ENCODE measurements at places on chromosomes 3 and 15. TPM values are rescaled to one million over a fixed set of nuclear protein-coding genes. Genes with fewer than 3 reads are reported as not detected.

MUSTN1 gene
- total RNA-seq: 0.65 TPM

GRCh38 chr3:155308831-155309230 lies 15.3 kb upstream of the STRIT1 start:
- peak; percentile 35 for DNase-seq

- no peak for DNase-seq
These were observed 93.8 kb upstream of the IGF1R start for GRCh38 chr15:98554272-98555172.

GRCh38 chr15:32981536-32981935 lies 213.0 kb downstream of the FMN1 start:
- DNase-seq: peak; percentile 46

- no peak for DNase-seq
These were observed 129.7 kb downstream of the NR2E3 start for GRCh38 chr15:71939981-71940588.

DNA sequence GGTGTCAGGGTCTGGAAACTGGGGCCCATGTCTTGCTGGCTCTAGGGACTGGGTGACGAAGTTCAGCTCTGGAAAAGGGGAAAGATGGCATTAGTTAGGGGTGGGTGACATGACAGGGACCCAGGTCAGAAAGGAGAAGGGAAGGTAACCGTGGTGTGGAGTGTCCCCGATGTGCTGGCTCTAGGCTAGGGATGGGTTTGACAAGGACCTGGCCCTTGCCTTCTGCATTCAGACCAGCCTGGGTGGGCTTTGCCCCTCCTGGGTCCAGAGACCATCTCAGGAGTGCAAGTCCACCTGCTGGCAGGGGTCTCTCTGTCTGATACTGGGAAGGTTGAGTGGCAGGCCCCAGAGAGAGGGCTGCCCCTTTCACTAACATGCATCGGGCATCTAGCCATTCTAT lies 28.7 kb upstream of the ATP2B2 start:
- DNase-seq: no peak

DNA sequence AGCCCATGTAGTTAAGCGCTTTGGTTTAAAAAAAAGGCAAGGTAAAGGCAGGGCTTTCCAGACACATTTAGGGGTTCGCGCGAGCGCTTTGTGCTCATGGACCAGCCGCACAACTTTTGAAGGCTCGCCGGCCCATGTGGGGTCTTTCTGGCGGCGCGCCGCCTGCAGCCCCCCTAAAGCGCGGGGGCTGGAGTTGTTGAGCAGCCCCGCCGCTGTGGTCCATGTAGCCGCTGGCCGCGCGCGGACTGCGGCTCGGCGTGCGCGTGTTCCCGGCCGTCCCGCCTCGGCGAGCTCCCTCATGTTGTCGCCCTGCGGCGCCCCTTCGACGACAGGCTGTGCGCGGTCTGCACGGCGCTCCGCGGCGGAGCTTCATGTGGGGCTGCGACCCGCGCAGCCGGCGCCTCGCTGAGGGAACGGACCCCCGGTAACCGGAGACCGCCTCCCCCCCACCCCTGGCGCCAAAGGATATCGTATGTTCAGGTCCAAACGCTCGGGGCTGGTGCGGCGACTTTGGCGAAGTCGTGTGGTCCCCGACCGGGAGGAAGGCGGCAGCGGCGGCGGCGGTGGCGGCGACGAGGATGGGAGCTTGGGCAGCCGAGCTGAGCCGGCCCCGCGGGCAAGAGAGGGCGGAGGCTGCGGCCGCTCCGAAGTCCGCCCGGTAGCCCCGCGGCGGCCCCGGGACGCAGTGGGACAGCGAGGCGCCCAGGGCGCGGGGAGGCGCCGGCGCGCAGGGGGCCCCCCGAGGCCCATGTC lies 927 bp downstream of the SMAD6 start:
- no peak for DNase-seq

DNA sequence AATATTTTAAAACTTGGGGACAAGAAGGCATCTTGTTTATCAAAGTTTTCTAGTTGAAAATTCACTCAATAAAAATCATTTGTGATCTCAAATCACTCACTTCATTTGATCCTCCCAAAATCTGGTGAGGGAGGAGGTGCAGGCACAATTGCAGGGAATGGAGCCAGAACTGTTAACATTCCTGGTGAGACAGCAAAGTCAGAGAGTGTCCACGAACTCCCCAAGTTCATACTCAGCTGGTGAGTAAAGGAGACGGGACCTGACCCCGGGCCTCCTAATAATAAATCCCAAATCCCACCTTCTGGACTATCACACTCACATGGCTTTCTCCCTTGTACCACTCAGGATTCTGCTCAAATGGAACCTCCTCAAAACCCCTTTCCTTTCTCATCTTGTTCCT lies 252.3 kb upstream of the LRTM1 start:
- no peak for DNase-seq

GRCh38 chr3:47006145-47006651 lies 26.7 kb downstream of the NBEAL2 start:
- DNase-seq: no peak

DNA sequence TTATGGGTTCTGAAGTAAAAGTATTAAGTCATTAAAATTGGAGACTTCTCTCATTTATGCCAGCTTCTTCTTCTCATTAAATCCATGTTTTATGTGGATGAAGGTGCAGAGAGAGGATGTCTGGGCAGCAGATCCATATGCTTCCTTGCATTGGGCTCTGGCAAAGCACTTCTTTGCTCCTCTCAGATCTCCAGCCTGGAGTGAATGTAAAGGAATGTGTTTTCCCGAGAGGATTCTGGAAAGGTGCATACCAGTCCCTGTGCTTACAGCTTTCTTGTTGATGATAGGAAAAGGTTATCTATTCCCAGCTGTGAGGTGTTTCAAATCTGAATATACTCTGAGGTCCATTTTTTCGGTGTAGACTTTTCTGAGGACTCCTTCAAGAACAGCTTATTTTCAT lies 79.9 kb upstream of the PEX5L start:
- DNase-seq: no peak

DNA sequence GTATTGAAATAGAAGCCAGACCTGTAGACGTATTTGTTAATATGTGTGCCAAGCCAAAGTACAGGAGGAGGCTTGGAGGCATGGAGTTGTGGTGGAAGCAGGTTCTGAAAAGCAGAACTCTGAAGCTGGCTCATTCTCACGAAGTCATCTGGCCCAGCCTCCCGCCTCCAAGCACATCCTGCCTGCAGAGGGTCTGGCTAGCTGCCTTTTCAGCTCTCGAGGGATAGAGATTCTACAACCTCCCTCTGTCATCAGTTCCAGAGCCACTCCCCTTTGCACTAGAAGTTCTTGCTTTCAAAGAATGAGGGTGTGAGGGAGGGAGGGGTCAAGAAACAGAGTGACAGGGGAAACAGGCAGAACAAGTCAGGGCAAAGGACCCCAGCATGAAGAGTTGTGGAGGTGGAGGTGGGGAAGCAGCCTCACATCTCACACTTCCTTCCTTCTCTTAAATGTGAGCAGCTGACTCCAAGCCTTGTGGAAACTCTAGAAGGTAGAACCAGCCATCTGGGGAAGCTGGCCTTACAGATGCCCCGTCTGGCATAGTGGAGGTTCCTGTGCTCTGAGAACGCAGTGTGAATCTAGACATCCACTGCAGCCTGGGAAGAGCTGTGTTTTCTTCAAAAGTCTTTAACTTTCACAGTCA lies 95.3 kb downstream of the SLC49A4 start:
- peak; percentile 94 for DNase-seq

DNA sequence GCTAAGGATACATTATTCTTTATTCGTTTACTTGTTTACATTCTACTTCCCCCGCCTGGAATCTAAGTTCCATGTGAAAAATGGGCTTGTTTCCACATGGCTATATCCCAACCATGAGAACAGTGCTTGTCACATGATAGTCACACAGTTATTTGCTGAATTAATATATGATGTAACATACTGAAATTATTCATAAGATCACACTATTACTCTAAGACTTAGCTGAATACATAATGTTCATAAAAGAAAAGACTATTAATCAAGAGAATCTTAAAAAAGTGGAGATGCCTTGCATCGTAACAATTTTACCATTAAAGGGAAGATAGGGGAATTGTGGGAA lies 6.5 kb downstream of the PBRM1 start:
- no peak for DNase-seq

REC114 gene
- total RNA-seq: not detected

- no peak for DNase-seq
These were observed 269.3 kb downstream of the TBL1XR1 start for GRCh38 chr3:176927706-176928581.

DNA sequence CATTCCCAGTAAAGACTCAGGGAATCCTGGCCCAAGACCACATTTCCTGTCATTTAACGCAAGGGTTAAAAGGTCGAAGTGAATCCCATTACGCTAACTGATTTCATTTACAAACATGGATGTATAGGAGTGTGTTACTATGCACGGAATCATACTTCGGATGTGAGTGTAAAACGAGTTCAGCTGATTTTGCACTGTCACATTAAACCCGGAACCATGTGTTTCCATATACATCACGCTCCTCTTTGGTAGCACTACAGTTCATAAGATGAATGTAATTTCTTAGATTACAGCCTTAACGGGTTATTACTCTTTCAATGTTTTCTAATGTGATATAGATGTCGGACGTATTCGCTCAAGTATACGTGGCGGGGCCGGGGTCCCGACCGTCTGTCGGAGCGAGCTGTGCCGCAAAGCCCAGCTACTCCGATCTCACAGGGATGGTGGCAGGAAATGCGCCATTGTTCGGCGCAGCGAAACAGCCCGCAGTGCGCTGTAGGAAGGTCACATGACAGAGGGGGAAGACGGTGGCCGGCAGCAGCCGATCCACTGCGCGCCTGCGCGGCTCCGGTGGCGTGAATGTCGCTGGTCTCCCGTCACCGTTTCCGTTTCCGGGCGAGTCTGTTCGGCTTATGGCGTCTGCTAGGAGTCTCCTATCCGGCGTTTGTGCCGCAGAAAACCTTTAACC lies 97.3 kb downstream of the NPAP1 start:
- peak; percentile 71 for DNase-seq

CCR4 gene
- not detected for total RNA-seq

TGM5 gene
- total RNA-seq: not detected

DNA sequence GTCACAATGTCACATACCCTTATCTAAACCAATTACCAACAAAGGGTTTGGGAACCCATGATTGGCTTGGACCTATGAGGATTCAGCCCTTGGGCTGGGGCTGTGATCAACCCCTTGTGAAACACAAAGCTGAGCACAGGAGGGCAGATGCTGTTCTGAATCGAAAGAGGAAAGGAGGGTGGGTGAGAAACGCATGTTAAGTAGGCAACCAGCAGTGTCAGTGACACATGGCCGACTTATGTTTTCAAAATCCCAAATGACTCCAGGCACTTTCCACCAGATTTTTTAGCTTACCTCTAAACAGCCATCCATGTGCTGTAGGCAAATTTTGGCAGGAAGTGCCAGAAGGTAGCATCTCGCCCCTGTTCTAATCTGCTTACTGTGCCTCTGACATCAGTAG lies 34.1 kb upstream of the KLHL25 start:
- no peak for DNase-seq

DNA sequence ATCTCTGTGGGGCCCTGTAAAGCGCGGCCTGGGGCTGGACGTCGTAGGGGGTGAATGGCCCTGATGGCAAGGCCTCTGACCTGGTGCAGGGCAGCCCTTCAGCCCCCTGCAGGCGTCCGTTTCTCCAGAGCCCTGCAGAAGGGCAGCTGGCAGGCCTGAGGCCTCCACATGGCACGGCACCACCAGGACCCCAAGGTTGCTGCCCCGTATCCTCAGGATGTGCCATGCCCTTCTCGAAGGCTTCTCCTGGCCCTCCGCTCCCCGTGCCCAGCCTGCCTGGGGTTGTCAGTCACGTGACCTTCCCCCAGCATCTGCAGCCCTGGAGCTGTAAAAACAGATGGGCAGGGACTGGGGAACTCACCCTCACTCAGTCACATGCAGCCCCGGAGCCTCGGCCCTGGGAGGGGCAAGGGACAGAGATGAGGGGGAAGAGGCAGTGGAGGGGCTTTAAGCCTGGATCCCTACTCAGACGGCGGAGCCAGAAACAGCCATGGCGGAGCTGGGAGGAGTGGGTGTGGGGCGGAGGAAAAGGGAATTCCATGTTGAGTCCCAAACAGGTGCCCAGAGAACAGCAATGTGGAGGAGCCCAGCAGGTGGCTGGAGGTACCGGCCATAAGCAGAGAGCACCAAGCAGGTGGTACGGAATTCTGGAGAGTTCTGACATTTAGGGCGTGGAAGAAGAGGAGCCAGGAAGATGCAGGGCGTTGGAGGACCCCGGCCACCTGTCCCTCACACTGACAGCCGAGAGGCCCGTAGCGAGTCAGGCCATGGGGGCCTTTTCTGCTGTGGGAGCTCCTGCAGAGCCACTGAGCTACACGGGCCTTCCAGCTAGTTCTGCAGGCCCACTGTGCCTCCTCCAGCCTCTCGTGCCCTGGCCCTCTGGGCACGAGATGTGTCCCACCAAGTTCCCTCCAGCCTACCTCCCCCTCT lies 193.1 kb downstream of the XXYLT1 start:
- no peak for DNase-seq

TRIM59 gene
- 24.7 TPM for total RNA-seq

- DNase-seq: no peak
These were observed 108.8 kb upstream of the LYSMD4 start for GRCh38 chr15:99842071-99842470.

GRCh38 chr3:23629181-23629894 lies 176.4 kb upstream of the UBE2E1 start:
- peak; percentile 30 for DNase-seq

- no peak for DNase-seq
These were observed 39.1 kb downstream of the ATP2C1 start for GRCh38 chr3:130932979-130933378.

DNA sequence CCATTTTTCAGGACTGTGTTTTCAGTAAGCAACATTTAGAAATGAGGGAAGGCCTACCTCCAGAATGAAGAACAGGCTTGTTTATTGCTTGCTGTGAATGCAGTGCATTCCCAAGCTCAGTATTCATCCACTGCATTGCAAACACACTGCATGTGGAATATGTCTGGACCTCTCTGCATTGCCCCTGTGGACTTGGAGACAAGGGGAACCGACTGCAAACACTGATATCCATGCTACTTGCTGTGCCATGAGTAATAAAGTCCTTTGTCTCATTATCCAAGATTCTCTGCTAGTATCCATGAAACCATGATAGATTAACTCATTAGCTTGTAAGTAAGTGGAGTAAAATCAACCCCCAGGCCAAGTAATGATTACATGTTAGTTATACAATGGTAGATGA lies 301.2 kb upstream of the NR2E3 start:
- peak; percentile 29 for DNase-seq

GRCh38 chr15:68782589-68783161 lies 38.0 kb downstream of the ANP32A start:
- no peak for DNase-seq

GRCh38 chr15:83533410-83533962 lies 86.3 kb downstream of the SH3GL3 start:
- no peak for DNase-seq

PLA2G4F gene
- 1.2 TPM for total RNA-seq

EEF1AKMT4 gene
- total RNA-seq: 11.1 TPM

GRCh38 chr15:76664411-76664810 lies 240.7 kb downstream of the SCAPER start:
- DNase-seq: no peak

Measured in foreskin keratinocyte (primary cell).